CD4-positive, alpha-beta T cell treated with Interleukin-2 at 100 ng/mL for 4 hours (primary cell): ENCODE measurements at places on chromosomes 1 and 21.

- peak; percentile 82 for DNase-seq
Observed at GRCh38 chr1:6358757-6359201, 34.8 kb downstream of the ACOT7 start.

DNA sequence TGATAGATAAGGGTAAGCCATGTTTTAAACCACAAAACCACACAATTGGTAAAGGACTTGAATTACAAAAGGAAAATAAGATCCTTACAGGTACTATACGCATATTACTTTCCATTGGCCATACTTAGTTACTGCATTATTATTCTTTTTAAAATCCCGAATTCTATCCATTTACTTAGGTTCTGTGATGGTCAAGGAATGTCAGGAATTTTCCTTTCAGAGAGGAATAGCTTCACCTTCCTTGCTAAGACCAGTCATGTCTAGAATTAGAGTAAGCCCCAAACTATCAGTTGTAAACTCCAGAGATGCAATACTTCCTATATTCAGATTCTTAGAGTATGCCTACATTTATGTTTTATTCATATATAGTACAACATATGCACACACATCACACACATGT, 13.7 kb downstream of the EFCAB7 start:
- DNase-seq, result no peak

DNA sequence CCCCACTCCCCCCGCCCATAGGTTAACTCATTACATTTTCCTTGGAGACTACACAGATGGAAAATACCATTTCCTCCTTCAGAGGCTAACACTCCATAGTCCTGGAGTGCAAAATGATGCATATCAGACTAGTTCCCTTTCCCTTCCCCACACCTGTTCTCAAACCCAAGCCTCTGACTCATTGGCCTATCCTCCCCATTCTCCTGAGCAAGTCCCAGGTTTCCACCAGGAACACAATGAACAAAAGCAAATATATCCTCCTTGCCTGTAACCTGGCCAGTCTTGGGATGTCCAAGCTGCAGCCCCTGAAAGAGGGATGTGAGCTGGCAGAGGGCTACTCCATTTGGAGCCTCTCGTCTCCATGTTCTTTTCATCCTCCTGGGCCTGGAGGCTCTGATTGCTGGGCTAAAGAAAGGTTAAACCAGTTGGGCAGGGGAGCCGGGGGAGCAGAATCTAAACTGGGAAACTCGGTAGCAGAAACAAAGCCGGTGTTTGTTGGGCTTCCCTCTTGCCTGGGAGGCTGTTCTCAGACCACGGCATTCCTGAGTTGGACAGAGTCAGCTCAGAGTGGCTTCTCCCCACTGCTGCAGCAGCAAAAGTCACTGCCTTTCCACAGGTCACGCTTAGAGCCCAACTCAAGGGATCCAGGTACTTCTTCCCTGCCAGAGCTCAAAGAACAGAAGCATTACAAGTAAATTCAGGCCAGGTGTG, 13.9 kb downstream of the SSR2 start:
- DNase-seq, result no peak

- no peak for DNase-seq
Observed at GRCh38 chr21:40792691-40793456, 54.1 kb downstream of the DSCAM start.

- no peak for DNase-seq
Observed at GRCh38 chr1:192489047-192489446, 86.5 kb upstream of the RGS1 start.

GRCh38 chr1:30185809-30186208, 537.6 kb downstream of the MATN1 start:
- DNase-seq, result no peak

GRCh38 chr1:221724931-221725605, 16.8 kb downstream of the DUSP10 start:
- no peak for DNase-seq

- DNase-seq, result no peak
Observed at GRCh38 chr1:152505083-152505482, 5.5 kb upstream of the LCE5A start.

- DNase-seq, result no peak
Observed at GRCh38 chr1:245704341-245704740, 549.6 kb downstream of the KIF26B start.

DNA sequence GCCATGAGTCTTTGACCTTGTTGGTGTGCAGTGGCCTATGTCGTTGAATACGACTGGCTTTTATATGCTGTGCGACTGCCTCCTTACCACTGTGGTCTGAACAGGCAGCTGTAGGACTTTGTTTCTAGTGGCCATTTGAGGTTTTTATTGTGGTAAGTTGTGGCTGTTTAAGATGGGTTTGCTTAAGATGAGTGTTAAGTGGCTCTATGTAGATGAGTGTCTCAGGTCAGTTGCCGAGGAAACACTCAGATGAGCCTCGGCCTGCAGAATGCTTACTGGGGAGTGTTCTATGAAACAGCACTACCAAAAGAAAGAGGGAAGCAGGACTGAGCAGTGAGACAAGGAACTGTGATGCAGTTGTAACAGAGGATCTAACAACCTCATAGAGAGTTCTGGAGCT, 14.9 kb upstream of the CD1C start:
- no peak for DNase-seq

DNA sequence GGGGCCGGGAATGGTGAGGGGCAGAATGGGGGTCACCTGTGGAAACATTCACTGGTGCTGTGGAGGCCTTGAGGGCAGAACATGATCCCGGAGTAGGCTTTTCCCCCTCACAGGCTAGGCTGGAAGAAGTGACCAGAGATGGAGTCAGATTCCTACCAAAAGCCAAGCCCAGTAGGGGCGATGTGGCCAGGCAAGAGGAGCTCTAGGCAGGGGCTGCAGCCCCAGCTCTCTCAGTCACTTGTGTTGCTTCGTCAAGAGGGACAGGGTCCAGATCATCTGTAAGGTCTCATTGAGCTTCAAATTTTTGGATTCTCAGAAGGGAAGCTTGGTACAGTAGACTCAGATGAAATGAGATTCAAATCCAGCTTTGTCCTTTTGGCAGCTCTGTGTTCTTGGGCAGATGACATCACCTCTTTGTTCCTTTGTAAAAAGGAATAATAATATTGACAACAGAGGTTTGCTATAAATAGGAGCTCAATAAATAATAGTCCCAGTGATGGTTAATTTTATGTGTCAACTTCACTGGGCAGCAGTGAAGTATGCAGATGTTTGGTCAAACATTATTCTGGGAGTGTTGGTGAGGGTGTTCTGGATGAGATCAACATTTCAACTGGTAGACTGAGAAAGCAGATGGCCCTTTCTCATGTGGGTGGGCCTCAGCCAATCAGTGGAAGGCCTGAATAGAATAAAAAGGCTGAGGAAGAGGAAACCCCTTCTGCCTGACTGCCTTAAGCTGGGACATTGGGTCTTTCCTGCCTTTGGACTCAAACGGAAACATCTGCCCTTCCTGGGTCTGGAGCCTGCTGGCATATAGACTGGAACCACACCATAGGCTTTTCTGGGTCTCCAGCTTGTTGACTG, 324.7 kb upstream of the USP24 start:
- no peak for DNase-seq

DNA sequence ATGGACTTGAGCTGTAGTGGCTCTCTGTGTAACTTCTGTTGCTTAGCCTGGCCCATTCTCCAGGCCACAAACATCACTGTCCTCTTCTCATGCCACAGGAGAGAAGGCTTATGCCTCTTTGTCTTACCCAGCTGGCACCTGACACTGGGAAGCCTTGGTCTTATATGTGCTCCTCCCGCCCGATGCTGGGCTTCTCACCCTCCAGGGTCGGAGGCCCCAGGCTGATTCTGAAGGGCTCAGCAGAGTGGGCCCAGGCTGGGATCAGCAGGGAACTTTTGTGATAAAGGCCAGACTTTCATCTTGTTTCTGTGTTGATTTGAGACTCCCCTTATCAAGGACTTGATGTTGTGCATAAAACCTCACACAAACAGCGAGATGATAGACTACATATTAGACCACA, 29.8 kb downstream of the TRPM2 start:
- no peak for DNase-seq

- no peak for DNase-seq
Observed at GRCh38 chr1:236507022-236507700, 16.6 kb upstream of the LGALS8 start.

DNA sequence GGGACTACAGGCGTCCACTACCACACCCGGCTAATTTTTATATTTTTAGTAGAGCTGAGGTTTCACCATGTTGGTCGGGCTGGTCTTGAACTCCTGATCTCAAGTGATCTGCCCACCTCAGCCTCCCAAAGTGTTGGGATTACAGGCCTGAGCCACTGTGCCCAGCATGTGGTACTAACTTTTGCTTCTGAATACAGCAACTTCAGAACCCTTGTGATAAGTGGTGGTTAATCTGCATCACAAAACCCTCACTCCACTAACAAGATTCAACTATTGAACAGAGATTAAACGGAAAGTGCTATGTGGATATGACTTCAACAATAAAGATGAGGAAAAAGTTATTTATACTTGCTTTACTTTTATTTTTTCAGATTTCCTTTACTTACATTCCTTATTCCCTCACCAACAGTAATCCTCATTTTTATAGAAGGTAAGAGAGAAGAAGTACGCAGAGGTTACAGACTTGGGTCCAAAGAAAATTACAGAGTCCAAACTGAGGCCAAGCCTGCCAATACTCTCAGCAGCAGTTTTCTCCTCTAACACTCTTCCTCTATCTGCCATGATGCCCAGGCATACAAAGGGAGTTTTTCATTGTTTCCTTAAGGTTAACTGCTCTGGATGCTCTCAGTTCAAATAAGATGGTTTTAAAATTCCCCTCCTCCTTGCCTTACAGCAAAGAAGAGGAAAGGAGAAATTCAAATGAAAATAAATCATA, 44.3 kb downstream of the SLC16A1 start:
- DNase-seq, result no peak

DNA sequence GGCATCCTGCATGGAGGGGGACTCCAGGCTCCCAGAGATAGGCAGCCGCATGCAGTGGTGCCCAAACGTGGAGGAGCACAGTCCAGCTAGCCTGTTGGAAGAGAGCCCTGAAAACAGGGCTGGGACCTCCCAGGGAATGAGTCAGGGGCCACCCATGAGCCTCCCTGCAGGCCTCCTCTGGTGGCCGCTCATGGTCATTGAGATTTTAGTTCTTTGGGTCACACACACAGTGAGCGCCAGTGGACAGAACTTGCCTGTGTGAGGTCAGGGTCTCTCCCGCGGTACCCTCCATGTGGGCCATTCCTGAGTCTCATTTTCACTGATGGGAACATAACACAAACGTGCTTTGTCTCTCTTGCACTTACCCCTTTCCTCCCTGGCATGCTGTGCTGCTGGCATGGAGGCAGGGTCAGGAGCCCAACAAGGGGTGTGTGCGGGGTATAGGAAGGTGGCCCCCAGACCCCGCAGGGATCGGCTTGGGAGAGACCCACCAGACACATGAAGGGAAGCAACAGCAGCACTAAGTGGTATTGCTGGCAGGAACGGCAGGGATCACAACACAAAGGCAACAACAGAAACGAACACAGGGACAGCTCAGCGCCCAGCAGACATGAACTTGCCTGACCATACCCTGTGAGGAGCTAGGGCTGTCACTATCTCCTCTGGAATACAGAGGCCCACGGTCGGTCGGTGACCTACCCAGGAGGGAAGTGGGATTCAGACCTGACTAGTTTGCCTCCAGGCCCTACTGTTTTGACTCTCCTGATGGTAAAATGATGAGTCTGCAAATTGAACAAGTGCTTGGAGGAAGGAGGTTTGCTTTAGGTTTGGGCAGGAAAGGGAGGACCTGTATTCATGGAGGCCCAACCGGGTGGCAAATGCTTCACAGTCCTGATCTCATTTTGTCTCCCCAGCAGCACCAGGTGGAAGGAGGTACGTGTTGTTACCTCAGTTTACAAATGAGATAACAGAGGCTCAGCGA, 31.8 kb downstream of the ABCG1 start:
- no peak for DNase-seq

DNA sequence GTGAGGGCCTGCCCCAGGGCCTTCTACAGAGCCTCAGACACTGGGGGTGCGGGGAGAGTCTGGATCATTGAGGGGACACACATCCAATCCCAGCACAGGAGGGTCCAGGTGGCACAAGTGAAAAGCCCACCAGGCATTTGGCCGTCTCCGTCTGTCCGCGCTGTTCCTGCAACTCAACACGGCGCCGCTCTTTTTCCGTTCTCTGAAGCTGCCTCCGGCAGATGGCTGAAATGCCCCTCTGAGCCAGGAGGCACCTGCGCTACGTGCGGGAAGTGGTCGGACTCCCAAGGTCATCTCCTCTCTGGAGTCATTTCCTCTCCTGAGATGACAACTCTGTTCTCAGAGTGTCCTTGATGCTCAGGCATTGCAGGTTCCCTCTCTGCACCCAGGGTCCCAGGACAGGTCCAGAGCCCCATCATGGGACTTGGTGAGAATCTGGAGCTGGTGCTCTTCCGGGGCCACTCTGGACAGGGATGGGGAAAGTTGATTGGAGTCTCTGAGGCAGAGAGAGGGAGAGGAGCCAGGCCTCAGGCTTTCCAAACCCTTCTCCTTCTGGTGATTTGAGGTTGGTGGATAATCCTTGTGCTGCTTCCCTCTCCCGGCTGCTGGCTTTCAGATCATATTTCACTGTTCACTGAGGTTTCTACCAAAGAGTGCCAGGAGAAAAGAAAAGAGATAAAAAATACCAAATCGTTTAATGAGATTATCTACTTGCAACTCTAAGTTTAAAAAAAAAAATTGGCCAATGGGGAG, 14.0 kb upstream of the MIXL1 start:
- no peak for DNase-seq

GRCh38 chr1:228968891-228969606, 233.8 kb downstream of the RHOU start:
- DNase-seq, result no peak

DNA sequence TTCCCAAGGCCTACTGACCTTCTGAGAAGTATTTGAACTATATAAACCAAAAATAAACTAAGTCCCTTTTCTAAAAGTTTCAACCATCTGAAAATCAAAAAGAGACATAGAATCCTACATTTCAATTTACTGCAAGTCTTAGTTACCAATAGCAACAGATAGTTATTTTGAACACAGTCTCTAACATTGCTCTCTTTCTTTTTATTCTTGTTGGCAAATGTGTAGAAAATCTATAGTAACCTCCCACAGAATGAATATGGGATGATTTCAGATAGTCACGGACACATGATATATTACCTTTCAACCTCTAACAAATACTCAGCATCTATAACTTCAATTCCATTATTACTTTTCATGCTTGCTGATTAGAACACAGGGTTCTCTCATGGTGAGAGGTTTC, 68.9 kb upstream of the RAB3GAP2 start:
- no peak for DNase-seq

DNA sequence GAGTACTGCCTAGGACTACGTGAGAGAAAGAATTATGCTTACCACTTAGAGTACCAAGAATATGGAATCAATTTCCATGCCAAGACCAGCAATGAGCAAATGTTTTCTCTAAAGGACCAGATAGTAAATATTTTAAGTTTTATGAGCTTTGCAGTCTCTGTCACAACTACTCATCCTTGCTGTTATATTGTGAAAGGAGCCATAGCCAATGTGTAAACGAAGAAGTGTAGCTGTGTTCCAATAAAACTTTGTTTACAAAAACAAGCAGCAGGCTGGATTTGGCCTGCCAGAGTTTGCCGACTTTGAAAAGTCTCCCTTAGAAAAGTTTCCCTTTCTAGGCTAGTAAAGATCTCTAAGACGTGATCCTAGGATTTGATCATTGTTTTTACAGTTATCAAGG, 128.8 kb downstream of the PDE4B start:
- no peak for DNase-seq
